Ascending aorta (tissue), 2 donors: ENCODE measurements at places on chromosomes 1 and 21. TPM values are rescaled to one million over a fixed set of nuclear protein-coding genes. Genes with fewer than 3 reads are reported as not detected.

DNA sequence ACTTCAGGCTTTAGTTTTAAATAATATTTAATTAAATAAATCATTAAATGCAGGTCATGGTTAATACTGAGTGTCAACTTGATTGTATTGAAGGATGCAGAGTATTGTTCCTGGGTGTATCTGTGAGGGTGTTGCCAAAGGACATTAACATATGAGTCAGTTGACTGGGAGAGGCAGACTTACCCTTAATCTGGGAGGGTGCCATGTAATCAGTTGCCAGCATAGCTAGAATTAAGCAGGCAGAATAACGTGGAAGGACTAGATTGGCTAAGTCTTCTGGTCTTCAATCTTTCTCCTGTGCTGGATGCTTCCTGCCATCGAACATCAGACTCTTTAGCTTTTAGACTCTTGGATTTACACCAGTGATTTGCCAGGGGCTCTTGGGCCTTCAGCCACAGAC, 85.3 kb downstream of the MAP3K21 start:
- no peak for DNase-seq

DNA sequence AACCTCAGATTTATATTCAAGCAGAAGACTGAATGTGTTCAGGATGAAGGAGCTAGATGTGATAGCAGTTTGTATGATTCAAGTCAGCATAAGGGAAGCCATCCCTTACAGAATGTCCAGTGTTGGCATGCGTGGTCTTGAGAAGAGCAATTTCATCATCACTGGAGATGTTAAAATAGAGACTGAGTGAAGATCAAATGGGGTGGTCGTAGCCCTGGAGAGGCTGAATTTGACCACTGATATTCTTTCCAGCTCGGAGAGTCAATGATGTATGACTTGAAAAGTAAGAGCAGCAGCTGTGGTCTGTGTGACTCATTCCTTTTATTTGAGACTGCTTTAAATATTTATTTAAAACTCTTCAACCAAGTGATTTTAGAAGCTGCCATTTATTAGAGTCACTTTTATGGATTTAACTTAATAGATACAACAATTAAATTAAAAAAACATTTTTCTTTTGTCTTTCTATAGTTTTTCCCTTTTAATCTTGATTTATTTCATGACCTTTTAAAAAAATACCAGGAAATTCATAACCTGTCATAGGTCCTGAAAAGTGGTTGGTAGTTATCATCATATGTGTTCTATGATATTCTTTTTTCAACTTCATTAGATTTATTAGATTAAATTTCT, 15.5 kb downstream of the FMN2 start:
- no peak for DNase-seq

DNA sequence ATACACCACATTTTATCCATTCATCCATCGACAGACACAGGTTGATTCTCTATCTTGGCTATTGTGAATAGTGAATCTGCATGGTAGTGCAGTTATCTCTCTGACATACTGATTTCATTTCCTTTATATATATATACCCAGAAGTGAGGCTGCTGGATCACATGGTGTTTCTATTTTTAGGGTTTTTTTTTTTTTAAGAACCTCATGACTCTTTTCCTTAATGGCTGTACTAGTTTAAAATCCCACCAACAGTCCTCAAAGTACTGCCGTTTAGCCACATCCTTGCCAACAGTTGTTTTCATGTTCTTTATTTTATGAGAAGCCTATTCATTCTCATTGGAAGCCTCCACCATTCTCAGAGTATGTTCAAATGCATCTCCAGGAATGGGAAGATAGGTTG, 258.7 kb upstream of the SNX7 start:
- no peak for DNase-seq

GRCh38 chr1:211133393-211133835, 534 bp downstream of the KCNH1 start:
- DNase-seq, result no peak

DNA sequence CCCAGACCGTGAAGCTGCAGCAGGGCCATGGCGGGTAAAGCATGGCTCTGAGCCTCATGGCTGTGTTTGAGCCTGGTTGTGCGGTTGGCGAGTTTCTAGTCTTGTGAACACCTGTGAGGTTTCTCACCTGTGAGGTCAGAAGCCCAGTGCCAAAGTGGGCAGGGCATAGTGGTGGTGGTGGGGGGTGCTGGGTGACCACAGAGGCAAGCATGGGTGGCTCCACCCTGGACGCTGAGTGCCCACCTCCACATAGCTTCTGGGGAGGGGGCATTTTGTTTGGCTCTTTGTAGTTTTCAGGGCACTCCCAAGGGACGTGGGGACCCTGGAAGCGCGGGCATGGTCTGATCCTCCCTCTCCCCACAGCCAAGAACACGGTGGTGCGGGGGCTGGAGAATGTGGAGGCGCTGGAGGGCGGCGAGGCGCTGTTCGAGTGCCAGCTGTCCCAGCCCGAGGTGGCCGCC, 91.1 kb downstream of the TRIM11 start:
- no peak for DNase-seq

- DNase-seq, result no peak
Observed at GRCh38 chr1:213613549-213613948, 374.2 kb upstream of the PROX1 start.

DNA sequence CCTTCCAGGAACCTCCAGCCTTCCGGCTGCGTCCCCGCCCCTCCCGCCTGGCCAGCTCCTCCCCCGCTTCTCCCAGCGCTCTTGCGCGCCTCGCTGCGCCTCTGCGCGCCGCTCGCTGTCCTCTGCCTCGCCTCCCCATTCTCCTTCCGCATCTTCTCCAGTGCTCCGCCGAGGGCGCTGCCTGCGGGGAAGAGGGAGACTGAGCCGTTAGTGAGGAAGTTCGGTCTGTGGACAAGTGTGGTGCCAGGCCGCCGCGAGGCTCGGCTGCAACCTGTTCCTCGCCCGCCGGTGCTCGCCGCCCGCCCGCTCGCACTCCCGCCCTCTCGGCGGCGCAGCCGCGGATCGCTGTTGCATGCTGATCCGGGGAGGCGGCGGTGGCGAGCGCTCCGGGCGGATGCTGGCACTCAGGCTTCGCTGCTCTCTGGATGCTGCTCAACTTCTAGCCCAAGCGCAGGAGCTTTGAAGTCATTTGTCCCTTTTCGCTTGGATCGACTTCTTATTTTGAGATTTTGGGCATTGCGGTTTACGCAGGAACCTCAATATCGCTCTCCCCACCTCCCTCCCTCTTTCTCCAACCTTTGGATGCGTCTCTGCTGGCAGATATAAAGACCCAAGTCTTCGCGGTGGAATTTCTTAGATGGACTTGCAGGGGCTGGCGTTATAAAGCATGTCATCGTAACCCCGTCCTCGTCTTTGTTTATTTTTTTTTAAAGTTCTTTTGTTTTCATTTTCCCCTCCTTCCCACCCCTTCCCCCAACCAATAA, 614 bp upstream of the CACNA1E start:
- no peak for DNase-seq

DNA sequence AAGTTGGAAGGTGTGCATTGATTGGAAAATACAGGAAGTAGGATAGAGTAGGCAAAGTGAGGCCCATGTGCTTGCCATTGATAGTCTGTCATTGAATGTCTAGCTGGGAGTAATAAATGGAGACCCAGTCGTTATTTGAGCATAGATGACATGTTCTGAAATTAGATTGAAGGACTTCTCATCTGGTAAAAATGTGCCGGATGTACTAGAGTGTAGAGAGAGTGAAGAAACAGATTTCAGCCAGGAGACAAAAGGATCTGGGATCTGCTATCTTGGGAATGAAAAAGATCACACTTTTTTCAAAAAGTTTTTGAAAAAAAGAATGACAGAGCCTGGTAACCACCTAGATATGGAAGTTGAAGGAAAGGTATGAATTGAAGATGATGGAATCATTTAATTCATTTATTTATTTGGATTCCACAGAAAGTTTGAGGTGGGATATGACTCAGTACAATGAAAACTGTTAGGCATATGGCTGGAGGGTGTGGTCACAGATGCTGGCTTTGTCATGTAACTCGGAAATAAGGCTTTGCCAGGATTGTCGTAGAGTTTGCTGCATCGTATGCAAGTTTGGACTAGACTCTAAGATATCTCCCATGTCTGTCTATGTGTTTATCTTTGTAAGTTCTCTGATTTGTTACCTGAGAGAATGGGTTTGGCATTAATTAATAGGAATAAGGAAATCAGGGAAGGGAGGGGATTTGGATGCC, 137.1 kb downstream of the PBX1 start:
- DNase-seq, result no peak

- no peak for DNase-seq
Observed at GRCh38 chr1:37032660-37033354, 1.5 kb downstream of the GRIK3 start.

- no peak for DNase-seq
Observed at GRCh38 chr1:54398963-54399528, 7.1 kb downstream of the SSBP3 start.

The CD1B gene
- not detected for total RNA-seq

The LGR6 gene
- 26.0 TPM for total RNA-seq

The LAMC2 gene
- total RNA-seq, result 1.1 TPM

The AADACL4 gene
- total RNA-seq, result not detected
